ENCODE measurements at places on chromosomes 2 and 18.
A peak's percentile ranks its signal among the peaks of the same experiment; 100 is the strongest.

- peak; percentile 28 for DNase-seq
These were observed 47.1 kb downstream of the KCMF1 start for GRCh38 chr2:85018049-85018447.

DNA sequence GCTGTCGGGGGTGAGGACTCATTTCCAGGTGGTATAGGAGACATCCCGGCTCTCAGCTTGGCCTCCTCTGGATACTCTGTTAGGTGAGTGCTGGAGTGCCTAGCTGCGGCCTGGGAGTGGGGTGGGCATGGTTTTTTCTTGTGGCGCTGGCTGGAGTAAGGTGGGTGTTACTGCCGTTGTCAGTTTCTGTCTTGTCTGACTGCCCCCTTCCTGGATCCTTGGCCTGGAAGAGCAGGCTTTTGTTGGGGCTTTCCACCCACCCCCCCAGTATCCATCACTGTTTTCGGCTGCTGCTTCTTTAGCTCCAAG, 69.2 kb downstream of the DGKD start:
- DNase-seq, result no peak

- DNase-seq, result peak; percentile 40
These were observed 271.3 kb downstream of the KCNS3 start for GRCh38 chr2:18149660-18150246.

- no peak for DNase-seq
These were observed 280.8 kb downstream of the SETBP1 start for GRCh38 chr18:44961288-44961995.

DNA sequence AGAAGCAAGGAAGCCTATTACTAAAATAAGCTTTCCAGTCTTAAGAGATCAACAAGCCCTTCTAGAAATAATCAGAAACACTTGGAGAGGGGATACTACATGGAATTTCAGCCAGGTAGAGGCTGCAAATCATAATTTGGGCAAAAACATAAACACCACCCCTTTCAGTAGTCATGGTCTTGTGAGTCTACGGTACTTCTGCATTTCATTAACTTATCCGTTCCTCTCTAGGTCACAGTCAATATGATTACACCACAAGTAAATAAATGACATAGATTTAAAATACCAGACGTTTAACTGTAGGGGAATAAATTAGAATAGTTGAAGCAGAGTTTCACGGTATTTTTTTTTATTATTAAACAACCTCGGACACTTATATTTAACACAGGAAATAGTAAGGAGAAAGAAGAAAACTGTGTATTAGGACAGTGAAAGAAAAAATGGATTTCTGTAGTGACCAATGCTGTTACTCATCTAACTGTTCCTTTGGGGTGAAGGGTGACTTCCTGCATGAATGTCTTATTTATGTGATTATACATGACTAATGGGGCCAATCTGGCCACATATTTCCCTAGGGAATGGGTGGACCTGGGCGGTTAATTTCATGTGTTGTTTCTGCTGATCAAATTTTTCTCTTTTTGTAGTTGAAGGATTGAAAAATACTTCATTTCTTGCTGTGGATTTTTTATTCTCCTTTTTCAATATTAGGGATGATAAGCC, 456.6 kb upstream of the UBE2E3 start:
- peak; percentile 73 for DNase-seq

DNA sequence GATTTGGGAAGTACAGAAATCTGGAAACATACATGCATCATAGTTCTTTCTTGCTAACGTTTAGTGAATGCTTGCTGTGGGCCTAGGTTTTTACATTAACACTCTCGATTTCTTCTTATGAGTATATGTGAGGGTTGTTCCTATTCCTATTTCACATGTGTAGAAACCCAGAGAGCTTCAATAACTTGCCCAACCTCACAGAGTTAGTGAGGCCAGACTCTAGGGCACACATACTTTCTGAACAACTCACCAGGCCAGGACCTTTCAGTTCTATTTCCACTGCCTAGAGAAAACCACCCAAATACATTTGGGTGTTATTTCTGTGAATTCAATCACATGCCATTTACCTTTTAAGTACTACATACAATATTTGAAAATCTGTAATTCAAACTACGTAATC, 8.2 kb upstream of the KCTD1 start:
- no peak for DNase-seq

GRCh38 chr2:76310894-76311633, 600.3 kb upstream of the GCFC2 start:
- DNase-seq, result no peak

DNA sequence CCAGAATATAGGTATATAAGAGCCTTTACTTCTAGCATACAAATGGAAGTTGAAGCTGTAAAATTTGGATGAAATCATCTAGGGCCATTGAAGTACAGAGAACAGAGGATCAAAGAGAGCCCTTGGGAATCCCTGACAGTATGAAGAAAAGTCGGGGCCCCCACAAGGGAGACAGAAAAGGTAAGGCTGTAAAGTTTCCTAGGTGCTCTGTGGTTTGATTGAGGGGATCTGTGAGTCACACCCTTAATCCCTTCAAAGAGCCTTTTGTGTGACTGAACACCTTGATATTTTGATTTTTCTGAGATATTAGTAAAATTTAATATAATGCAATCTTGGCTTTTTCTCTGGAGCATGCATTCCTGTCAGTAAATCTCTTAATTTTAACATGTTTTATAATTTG, 961.7 kb upstream of the TMEFF2 start:
- DNase-seq, result no peak

- peak; percentile 30 for DNase-seq
These were observed 89.3 kb downstream of the PDE11A start for GRCh38 chr2:177983183-177983788.

DNA sequence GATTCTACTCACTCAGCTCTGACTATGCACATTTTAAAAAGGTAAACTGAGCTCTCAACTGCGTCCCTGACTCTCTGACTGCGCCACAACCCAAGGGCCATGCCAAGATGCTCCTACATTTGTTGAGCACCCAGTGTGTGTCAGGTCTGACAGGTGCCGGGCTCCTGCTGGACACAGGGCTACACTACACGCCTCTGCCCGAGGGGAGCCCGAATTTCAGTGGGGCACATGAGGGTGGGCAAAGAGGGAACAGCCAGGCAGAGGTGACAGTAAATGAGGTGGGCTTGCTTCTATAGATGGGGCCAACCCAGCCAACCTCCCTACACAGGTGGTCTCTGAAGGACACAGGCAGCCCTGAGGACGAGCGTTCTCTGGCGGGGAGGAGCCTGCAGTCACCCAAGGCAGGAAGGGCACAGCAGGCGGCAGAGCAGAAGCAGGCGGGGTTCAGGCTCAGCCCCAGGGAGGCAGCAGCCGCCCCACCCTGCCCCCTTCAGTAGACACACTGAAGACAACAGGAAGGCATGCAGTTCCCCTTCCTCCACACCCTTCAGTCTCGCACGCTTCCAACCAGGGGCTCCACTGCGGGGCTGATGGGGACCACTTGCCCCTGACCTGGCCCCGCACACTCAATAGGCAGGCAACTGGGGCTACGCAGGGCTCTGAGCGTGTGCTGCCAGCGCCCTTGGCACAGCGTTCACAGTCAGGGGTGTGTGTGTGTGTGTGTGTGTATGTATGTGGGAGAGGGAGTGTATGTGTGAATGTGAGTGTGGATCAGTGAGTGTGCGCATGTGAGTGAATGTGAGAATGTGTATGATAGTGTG, 98.4 kb downstream of the UXS1 start:
- DNase-seq, result no peak

GRCh38 chr2:69013840-69014821, 1.2 kb downstream of the ANTXR1 start:
- no peak for DNase-seq

DNA sequence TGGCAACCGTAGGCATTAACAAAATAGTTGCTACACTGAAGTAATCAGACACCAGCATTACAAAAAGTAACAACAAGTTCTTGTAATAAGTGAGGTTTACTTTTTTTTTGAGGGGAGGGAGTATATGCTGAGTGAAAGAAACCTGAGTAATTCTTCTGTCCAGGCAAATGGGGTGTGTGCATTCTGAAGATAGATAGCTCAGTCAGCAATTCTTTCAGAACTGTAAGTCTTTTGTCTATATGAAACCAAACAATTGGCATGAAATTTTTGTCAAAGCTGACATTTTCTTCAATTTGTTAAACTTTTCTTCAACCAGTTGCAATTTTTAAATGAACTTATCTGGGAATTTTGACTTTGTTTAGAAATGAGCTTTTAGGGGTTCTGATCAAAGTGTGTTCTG, 208.1 kb upstream of the THSD7B start:
- no peak for DNase-seq

DNA sequence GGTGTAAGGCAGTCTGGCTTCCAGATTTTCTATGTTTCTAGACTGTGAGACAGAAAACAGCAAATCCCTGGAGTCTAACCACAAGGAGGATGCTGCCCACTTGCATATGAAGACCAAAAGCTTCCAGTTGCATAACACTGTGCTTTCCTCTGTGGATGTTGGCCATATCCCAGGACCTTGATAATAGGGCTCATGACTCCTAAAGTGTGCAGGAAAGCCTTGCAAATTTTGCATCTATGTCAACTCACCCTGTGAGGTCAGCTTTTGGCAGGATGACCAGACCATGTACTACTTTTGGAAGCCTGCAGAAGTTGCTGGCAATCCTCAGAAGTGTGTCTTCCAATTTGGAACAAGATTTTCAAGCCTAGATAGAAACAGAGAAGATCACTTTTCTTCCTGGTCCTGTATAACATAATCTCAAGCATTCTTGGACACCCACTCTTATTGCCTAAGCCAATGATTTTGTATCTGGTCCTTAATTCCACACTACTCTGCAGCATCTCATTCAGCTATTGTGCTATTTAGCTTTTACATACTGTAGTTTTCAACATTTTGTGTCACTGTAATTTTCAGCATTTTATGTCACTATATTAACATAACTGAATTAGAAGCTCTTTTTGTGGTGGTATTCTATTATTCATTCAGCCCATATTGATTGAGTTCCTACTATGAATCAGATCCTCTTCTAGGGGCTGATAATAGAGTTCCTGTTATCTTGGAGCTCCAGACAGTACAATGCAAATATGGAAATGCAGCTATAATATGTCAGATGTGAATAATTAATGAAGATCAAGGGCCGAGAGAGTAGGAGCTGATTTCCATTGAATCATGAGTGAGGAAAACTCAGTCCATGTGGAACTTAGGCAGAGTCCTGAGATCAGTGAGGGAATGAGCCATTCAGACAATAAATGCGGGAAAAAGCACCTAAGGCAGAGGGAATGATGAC, 85.3 kb upstream of the RAB27B start:
- no peak for DNase-seq

- DNase-seq, result no peak
These were observed 12.7 kb upstream of the SMARCAL1 start for GRCh38 chr2:216399621-216400020.

- no peak for DNase-seq
These were observed 79.5 kb downstream of the CCDC138 start for GRCh38 chr2:108866041-108866440.

DNA sequence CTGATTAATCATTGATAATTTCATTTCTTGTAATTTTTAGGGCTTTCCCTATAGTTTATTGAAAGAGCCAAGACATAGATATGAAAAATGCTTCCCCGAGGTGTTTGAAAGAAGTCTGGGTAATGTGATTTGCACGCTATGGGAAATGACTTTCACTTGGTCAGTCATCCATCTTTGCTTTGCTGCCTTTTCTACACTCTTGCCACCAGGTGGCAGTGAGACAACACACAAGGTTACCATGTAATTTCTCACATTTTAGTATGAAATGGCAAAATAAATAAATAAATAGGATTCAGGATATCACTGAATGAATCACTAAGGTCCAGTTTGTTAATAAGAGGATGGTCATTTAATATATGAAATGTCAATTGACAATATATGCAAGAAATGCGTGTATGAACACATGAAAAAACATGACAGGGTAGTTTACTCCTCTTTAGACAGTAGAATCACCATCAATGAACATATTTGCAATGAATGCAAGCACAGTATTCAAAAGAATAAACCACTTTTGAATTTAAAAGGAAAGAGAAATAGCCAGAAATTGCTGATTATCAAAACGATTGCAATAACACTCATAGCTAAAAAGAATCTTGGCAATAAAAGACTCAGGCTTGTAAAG, 52.2 kb upstream of the KCNH7 start:
- DNase-seq, result peak; percentile 48

- no peak for DNase-seq
These were observed 12.0 kb downstream of the SIX3 start for GRCh38 chr2:44953499-44953883.

DNA sequence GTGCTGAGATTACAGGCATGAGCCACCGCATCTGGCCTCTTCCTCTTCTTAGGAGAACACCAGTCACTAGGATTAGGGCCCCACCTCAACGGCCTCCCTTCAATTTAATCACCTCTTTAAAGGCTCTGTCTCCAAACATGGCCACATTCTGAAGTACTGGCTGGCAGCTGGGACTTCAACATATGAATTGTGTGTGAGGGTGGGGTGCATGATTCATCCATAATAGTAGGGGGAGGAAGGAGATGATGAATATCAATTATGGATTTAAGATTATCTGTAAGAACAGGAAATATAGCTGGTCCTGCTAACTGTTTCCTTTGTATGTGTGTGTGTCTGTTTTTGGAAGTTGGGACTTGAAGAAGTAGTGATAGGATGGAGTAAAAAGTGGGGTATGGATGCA, 14.7 kb upstream of the EPG5 start:
- no peak for DNase-seq

- DNase-seq, result no peak
These were observed 24.6 kb downstream of the RTN4 start for GRCh38 chr2:55025627-55026026.

DNA sequence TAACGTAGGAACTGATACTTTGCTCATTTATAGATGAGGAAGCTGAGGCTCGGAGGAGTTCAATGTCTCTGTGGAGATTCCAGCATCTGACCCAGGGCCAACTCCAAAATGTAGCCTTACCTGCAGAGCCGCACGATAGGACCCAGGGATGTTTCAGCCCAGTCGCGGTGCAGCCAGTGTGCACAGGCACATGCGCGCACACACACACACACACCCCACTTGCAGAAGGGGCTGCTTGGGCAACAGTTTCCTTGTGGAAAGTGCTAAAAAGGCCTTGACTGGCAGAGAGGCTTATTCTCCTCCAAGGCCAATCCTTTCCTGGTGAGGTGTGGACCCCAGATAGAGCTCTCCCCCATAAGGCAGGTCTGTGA, 101.7 kb downstream of the ZFP36L2 start:
- no peak for DNase-seq

GRCh38 chr2:50707196-50707595, 324.7 kb downstream of the NRXN1 start:
- DNase-seq, result no peak

- no peak for DNase-seq
These were observed 346.7 kb downstream of the SS18 start for GRCh38 chr18:25743646-25744151.

- no peak for DNase-seq
These were observed 81.9 kb upstream of the VWC2L start for GRCh38 chr2:214328941-214329340.

DNA sequence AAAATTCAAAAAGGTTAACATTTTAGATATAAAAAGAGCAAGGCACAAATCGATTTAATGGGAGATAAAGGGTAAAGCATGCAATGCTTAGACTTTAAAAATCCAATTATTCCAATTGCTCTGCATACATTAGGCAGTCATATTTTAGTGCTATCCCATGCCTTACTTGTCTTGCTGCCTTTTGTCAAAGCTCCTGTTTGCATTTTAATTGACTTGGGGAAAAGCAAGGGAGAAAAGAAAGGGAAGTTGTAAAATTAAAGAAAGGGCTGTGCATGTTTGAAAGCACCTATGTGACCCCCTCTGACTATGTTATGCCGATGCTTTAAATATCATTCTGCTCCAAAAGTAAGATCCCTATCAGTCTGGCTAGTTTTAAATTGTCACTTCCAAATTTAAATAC, 193.7 kb upstream of the VWC2L start:
- no peak for DNase-seq

- peak; percentile 13 for DNase-seq
These were observed 11.5 kb downstream of the CD226 start for GRCh38 chr18:69936191-69936558.

- DNase-seq, result no peak
These were observed 146.4 kb downstream of the RAB3GAP1 start for GRCh38 chr2:135198481-135198880.

All from inflammatory macrophage treated with lipopolysaccharide for 4 hours (primary cell).